ENCODE measurements at places on chromosomes 13 and 19.

DNA sequence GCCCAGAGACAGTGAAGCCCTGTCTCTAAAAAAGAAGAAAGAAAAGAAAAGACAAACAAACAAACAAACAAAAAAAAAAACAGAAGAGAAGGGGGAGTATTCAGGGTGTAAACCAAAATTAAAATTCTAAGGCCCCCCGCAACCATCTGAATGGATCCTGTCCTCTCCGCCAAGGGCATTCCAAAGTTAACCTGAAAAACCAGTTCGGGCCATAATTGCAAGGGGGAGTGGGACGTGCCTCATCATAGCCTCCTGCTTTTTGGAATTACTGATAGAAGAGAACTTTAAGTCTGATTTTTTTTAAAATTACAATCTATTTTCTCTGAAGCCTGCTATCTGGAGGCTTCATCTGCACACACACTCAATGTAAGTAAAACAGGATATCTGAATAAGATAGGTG lies 5.7 kb upstream of the IFNL2 start:
- no peak for DNase-seq

- DNase-seq, result no peak
Measured at GRCh38 chr13:43567608-43568007, 219.2 kb downstream of the ENOX1 start.

DNA sequence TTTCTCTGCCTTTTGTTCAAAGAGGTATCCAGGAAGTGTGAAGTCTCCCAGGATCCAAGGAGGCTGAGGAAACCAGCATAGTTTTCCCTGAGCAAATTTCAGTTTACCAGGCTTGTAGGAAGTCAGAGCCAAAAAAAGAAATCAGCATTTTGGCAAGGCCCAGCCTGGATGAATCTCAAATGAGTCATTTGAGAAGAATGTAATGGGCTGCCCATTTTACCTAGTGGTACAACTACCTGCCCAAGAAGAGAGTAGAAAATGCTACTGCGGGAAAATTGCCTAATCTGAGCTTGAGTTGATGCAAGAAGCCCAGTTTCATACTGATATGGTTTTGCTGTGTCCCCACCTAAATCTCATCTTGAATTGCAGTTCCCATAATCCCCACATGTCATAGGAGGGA lies 284.1 kb upstream of the ZNF507 start:
- DNase-seq, result no peak

DNA sequence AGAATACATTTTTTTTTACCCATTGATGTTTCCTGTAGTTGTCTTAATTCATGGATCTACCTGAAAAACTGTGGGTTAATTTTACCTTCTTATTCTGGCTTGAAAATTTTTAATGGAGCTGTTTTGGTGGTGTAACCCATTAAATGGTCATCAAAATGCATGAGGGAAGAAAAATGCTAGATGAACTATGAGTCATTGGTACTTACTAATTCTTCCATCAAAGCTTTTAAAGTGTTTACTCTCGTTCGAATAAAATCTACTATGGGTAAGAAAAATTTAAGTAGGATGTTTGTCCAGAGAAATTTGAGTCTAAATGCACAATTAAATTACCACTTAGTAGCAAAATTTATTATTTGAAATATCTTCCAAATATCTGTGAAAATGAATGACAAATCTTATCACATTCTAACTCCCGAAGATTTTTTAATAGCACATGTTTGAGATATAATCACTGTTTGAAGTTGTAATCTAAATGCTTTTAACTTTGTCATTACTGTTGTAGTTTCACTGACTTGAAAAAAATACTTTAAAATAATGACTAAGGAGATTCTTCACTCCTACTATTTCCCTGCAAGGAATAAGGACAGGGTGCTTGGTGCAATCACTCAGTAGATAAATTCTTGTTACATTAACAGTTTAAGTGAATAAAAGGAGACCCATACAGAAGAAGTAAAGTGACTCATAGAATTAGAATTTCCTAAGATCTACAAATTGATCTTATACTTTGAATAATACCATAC lies 437.7 kb downstream of the IRS2 start:
- no peak for DNase-seq

- DNase-seq, result peak; percentile 58
Measured at GRCh38 chr19:6459262-6460098, at the start of gene SLC25A23. TSS of gene SLC25A23 (minus strand) at chr19:6459792. CDS start at chr19:6459628, 164 bp downstream.

DNA sequence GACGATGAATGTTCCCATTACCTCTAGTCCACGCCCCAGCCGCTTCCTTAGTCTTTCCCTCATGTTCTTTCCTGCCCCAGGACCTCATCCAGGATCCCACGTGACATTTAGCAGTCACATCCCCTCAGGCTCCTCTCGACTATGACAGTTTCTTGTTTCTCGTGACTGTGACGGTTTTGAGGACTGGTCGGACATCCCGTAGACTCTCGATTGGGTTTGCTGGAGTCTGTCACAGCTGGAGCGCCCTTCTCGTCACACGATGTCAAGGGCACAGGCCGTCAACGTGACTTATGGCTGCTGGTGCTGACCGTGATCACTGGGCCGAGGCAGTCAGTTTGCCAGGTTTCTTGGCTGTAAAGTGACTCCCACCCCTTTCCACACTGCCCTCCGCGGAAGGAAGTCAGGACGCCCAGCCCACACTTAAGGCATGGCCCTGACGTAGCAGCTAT lies 22.8 kb downstream of the ELAVL1 start:
- DNase-seq, result no peak

DNA sequence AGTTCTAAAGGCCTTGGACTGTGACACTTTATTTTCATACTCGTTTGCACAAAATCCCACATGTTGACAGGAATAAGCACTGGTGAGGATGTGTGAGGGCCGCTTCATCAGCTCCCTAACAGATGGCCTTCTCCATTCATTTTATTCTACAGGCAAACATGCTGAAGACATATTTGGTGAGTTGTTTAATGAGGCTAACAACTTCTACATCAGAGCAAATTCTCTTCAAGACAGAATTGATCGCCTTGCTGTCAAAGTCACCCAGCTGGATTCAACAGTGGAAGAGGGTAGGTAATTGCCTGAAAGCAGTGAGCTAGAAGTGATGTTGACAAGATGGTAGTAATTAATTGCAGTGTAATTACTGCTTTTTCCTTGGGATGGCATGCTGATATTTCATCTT lies 95.7 kb downstream of the GPR12 start:
- DNase-seq, result no peak

- DNase-seq, result no peak
Measured at GRCh38 chr19:53894707-53895106, 12.7 kb downstream of the PRKCG start.

- no peak for DNase-seq
Measured at GRCh38 chr13:48621056-48621455, 32.7 kb upstream of the CYSLTR2 start.

GRCh38 chr13:31930490-31930889 lies 101.1 kb upstream of the FRY start:
- no peak for DNase-seq

GRCh38 chr13:60331249-60332012 lies 65.6 kb upstream of the TDRD3 start:
- DNase-seq, result no peak

- DNase-seq, result no peak
Measured at GRCh38 chr19:39531834-39532232, 819 bp downstream of the EID2B start.

- no peak for DNase-seq
Measured at GRCh38 chr13:36712290-36712689, 38.5 kb downstream of the SERTM1 start.
